ENCODE measurements at places on chromosomes 2 and 18.

DNA sequence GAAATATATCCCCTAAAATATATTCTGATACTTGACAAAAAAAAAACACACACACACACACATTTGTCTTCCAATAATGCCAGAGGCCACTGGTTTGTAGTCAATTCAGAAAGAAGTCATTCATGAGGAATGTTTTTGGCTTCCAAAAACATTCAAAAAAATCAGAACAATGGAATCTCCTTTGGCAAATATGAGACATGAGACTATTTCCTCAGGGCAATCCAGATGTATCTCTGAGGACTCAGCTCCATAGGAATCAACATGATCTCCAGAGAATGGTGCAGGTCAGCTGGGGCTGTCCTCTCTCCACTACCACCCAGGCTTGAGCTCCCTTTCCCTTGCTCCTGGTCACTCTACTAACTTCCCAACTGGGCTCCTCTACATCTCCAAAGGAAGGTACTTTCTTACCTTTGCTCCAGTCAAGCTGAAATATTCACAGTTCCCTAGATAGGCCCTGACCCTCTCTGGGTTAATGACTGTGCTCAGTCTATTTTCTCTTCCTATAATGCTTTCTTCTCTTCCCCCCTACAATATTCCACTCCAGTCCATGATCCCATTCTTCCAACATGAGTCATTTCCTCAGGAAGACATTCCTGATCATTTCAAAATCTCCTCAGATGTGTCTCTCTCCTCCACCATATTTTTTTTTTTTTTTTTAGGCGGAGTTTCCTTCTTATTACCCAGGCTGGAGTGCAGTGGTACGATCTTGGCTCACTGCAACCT lies 145.3 kb downstream of the C1D start:
- no peak for DNase-seq

DNA sequence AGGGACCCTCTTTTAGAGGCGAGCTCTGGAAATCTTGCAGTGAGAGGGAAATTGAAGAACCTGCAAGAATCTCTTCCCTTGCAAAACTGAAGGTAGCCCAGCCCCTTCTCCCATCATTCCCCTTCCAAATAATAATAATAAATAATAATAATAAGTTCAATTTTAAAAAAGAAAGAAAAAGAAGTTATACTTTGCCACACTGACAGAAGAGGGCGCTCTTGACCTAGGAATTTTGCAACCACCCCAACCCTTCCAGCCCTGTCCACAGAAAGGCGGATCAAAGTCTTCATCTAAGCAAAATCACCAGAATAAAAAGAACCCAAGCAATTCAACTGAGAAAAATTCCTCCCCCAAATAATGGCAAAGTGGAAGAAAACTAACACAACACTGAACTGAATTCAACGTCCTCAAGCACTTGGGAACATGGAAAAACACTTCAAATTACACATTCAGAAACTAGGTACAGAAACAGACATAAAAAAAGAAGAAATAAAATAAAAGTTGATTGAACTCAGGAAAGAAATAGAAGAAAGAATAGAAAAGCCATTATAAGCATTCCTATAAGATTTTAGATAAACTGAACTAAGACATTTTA lies 98.9 kb upstream of the GLS start:
- no peak for DNase-seq

DNA sequence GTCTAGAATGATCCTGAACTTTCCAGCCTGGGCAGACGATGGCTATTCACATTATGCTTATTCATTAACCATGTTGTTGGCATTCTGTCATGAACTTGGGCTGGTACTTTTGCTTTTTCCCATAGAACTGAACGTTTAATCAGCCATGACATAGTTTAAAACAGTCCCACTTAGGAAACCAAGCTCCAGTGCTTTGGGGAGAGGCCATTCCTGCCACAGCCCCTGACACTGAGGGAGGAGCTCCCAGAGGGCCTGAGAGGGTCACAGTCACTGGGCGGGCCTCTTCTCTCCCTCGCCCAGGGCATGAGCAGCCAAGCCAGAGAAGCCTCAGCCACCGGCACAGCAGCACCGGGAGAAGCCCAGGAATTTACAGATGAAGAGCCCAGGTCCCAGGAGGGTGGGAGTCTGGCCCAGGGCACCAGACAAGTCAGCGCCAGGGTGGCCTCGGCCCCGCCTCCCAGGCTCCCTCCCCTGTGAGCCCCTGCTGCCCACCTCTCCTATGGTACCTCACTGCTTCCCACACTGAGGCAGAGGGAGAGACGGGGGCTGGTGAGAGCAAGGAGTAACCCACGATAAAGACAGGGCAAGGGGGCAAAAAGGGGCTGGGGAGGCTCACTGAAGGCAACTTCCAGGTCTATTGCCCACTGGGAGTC lies 33.6 kb downstream of the MAL start:
- no peak for DNase-seq

DNA sequence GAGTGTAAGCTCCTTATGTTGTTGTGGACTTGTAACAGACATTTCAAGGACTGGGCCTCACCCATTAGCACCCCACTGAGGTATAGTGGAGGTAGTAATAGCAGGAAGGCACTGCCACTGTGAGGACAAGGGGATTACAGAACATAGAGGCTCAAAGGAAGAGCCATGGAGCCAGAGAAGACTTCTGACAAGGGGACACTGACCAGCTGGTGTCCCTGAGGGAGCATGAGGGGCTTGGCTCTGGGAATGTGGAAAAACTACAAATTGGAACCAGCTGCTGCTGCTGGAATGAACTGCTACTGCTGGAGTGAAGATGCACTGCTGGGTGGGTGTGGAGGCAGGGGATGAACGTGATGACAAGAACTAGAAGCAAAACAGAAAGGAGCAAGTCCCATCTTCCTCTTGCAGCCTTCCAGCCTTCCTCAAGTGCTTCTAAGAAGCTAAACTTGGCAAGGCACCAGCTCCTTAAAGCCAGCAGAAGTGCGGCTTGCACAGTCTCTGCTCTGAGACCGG lies 167.3 kb upstream of the NOSTRIN start:
- DNase-seq = peak; percentile 42
